ENCODE measurements at places on chromosomes 16 and 17. TPM values are rescaled to one million over a fixed set of nuclear protein-coding genes. Genes with fewer than 3 reads are reported as not detected.

GRCh38 chr16:85777583-85778310 is 21.6 kb downstream of the EMC8 start:
- H3K27me3 ChIP-seq = no peaks in the 10 kb centered on the region
- H3K4me1 ChIP-seq = peaks cover 15% of the 10 kb centered on the region
- H3K27ac ChIP-seq = no peak overlapping the region
- H3K36me3 ChIP-seq = peaks cover 8% of the 10 kb centered on the region
- no peak overlapping the region for H3K4me3 ChIP-seq

DNA sequence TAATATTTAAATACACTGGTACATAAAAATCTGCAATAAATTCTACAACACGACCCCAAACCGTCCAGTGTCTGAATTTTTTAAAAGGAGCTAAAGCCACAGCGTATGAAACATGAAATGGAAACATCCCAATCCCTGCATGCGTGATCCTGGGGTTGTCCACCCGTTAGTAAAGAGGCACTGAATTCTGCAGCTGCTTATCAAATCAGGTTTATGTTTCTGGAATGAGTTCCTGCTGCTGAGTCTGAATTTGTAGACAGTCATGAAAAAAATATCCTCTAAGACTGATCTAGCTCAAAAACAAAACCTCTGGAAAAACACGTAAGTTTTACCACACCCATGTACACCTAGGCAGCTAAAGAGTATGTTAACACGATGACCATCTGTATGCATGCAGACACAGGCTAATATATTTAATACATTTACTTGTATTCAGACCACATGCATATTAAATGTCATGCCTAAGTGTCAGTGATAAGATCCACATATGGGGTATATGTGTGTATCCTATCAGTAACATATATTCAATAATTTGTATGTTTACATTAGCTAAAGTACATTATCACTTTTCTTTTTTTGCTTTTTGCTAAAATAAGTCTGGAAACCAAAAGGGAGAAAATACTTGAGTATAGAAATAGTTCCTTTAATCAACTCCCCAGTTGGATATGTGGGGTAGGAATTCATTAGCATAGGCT is 420.5 kb upstream of the PSMD7 start:
- no peak for DNase-seq
- peaks cover 2% of the 10 kb centered on the region for H3K27me3 ChIP-seq
- no peak overlapping the region for H3K27ac ChIP-seq
- H3K36me3 ChIP-seq = no peaks in the 10 kb centered on the region
- H3K4me1 ChIP-seq = no peaks in the 10 kb centered on the region
- H3K4me3 ChIP-seq = no peak overlapping the region

- H3K4me3 ChIP-seq = no peak overlapping the region
- no peak overlapping the region for H3K27ac ChIP-seq
- peaks cover 7% of the 10 kb centered on the region for H3K4me1 ChIP-seq
- no peaks in the 10 kb centered on the region for H3K36me3 ChIP-seq
These were observed 18.4 kb upstream of the RBBP6 start for GRCh38 chr16:24520983-24521382.

DNA sequence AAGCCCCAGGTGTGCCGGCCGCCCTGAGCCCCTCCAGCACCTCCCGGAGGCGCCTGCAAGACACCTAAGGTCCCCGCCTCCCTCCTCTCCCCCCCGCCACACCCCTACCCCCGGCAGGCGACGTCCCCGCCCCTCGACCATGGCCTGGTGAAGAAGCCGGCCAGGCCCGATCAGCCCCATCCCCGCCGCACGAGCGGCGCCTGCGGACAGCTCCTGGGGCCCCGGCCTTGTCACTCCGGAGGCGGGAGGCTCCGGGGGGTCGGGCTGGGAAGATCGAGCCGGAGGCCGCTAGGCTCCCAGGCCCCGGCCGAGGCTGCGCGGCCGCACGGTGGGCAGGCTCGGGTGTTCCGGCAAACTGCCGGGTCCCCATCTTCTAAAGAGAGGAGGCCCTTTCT is 405 bp upstream of the ACE start:
- peaks cover 13% of the 10 kb centered on the region for H3K27me3 ChIP-seq
- H3K4me3 ChIP-seq = no peak overlapping the region
- no peak for DNase-seq
- no peaks in the 10 kb centered on the region for H3K36me3 ChIP-seq
- H3K4me1 ChIP-seq = peaks cover 7% of the 10 kb centered on the region
- no peak overlapping the region for H3K27ac ChIP-seq

- H3K36me3 ChIP-seq = no peaks in the 10 kb centered on the region
- no peak overlapping the region for H3K27ac ChIP-seq
- H3K4me3 ChIP-seq = no peak overlapping the region
- no peak for DNase-seq
- H3K4me1 ChIP-seq = peaks cover 5% of the 10 kb centered on the region
- H3K27me3 ChIP-seq = peaks cover 25% of the 10 kb centered on the region
These were observed 25.3 kb upstream of the N4BP1 start for GRCh38 chr16:48635199-48635718.

GRCh38 chr17:10208604-10209193 is 10.3 kb upstream of the GAS7 start:
- H3K27ac ChIP-seq = peak overlapping the region; percentile 5
- DNase-seq = no peak
- H3K36me3 ChIP-seq = peaks cover 10% of the 10 kb centered on the region
- H3K4me3 ChIP-seq = no peak overlapping the region
- H3K27me3 ChIP-seq = no peaks in the 10 kb centered on the region

DNA sequence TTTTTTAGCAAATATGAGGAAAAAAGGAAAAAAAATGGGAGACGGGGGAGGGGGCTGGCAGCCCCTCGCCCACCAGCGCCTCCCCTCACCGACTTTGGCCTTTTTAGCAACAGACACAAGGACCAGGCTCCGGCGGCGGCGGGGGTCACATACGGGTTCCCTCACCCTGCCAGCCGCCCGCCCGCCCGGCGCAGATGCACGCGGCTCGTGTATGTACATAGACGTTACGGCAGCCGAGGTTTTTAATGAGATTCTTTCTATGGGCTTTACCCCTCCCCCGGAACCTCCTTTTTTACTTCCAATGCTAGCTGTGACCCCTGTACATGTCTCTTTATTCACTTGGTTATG is 1.2 kb upstream of the TMEM88 start:
- H3K4me3 ChIP-seq = peak overlapping the region; percentile 4
- H3K36me3 ChIP-seq = no peaks in the 10 kb centered on the region
- no peak for DNase-seq
- H3K27ac ChIP-seq = no peak overlapping the region
- no peaks in the 10 kb centered on the region for H3K27me3 ChIP-seq

DNA sequence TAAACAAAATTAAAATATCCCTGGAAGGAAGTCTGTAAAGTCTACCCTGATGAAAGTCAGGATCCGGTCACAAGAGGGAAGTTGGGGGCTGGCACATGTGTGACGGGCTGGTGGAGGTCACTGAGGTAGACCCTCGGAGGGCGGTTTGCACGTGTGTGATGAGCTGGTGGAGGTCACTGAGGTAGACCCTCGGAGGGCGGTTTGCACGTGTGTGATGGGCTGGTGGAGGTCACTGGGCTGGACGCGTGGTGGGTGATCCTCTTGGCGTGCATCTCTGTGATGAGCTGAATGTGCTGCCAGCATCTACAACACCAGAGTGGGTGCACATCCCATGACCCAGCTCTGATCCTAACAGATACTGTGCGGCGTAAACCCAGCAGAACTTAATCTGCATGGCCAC is 43.7 kb upstream of the METRNL start:
- H3K27me3 ChIP-seq = no peaks in the 10 kb centered on the region
- no peak overlapping the region for H3K27ac ChIP-seq
- no peaks in the 10 kb centered on the region for H3K4me1 ChIP-seq

DNA sequence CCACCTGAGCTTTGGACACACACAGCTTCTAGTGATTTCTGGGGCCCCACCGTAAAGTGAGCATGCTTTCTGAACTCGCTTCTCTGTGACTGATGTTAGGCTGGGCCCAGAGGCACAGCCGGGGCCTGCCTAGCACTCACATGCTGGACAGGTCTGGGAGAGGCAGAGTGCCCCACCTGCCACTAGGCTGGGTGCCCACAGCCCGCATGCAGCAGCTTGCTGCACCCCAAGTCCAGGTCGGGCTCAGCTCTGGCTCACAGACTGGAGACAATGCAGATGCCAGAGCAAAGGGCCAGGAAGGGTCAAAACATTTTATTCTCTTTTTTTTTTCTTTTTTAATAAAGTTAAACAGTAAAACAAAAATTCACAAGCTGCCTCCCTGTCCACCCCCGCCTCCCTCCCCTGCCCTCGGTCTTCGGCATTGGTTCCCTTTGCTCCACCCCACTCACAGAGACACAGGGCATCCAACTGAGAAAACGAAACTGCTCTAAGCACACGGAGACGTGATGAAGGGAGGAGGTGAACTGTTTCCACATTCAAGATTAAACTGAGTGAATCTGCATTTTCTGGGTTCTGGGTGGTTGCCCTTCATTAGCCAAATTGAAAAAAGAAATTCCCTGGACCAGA is 9.7 kb downstream of the CNP start:
- H3K27ac ChIP-seq = no peak overlapping the region
- H3K27me3 ChIP-seq = no peaks in the 10 kb centered on the region
- H3K4me3 ChIP-seq = no peak overlapping the region
- peaks cover 20% of the 10 kb centered on the region for H3K4me1 ChIP-seq

GRCh38 chr16:5642011-5642410 is 544.4 kb upstream of the EEF2KMT start:
- H3K4me1 ChIP-seq = no peaks in the 10 kb centered on the region
- H3K4me3 ChIP-seq = no peak overlapping the region
- no peak overlapping the region for H3K27ac ChIP-seq
- DNase-seq = no peak

GRCh38 chr16:23453338-23454052 is 506 bp upstream of the COG7 start:
- DNase-seq = no peak
- H3K4me3 ChIP-seq = peak overlapping the region; percentile 100
- no peaks in the 10 kb centered on the region for H3K36me3 ChIP-seq
- peaks cover 28% of the 10 kb centered on the region for H3K4me1 ChIP-seq
- no peaks in the 10 kb centered on the region for H3K27me3 ChIP-seq

GRCh38 chr17:6509031-6509771 is 47.2 kb downstream of the PITPNM3 start:
- H3K27me3 ChIP-seq = peaks cover 12% of the 10 kb centered on the region
- H3K27ac ChIP-seq = no peak overlapping the region
- H3K4me3 ChIP-seq = no peak overlapping the region
- H3K4me1 ChIP-seq = no peaks in the 10 kb centered on the region
- no peaks in the 10 kb centered on the region for H3K36me3 ChIP-seq
- no peak for DNase-seq

- DNase-seq = no peak
- no peak overlapping the region for H3K27ac ChIP-seq
- no peaks in the 10 kb centered on the region for H3K27me3 ChIP-seq
- H3K4me1 ChIP-seq = peaks cover 30% of the 10 kb centered on the region
- no peak overlapping the region for H3K4me3 ChIP-seq
- no peaks in the 10 kb centered on the region for H3K36me3 ChIP-seq
These were observed 5.1 kb downstream of the PHAF1 start for GRCh38 chr16:67114793-67115192.

- H3K27me3 ChIP-seq = no peaks in the 10 kb centered on the region
- no peaks in the 10 kb centered on the region for H3K36me3 ChIP-seq
- H3K4me3 ChIP-seq = no peak overlapping the region
- H3K4me1 ChIP-seq = peaks cover 16% of the 10 kb centered on the region
These were observed 45.1 kb downstream of the CMTM4 start for GRCh38 chr16:66651474-66651765.

- DNase-seq = no peak
- no peaks in the 10 kb centered on the region for H3K36me3 ChIP-seq
- no peak overlapping the region for H3K27ac ChIP-seq
- peaks cover 15% of the 10 kb centered on the region for H3K4me1 ChIP-seq
These were observed 10.6 kb upstream of the MEFV start for GRCh38 chr16:3266873-3267537.

The DRC3 gene
- 0.47 TPM for total RNA-seq

The CTRB1 gene
- total RNA-seq = not detected

The HSPB9 gene
- total RNA-seq = not detected

The CMTM2 gene
- 0.67 TPM for total RNA-seq

The PLXDC1 gene
- not detected for total RNA-seq

The CHST4 gene
- not detected for total RNA-seq

The PSMB10 gene
- 259 TPM for total RNA-seq

The TBC1D28 gene
- total RNA-seq = not detected

The KRTAP3-2 gene
- not detected for total RNA-seq

The OR3A3 gene
- not detected for total RNA-seq

Measured in natural killer cell treated with Interleukin-12 subunit alpha and Interleukin-12 subunit beta and Interleukin-15 and Interleukin-18, amount 100 ng/mL, for 72 hours (primary cell).